Upper lobe of right lung (tissue), 1 donor: ENCODE measurements at places on chromosomes 16 and 17. TPM values are rescaled to one million over a fixed set of nuclear protein-coding genes. Genes with fewer than 3 reads are reported as not detected.

RAD51C gene
- total RNA-seq: 15.3 TPM

CMTM2 gene
- total RNA-seq: 3.1 TPM

DNA sequence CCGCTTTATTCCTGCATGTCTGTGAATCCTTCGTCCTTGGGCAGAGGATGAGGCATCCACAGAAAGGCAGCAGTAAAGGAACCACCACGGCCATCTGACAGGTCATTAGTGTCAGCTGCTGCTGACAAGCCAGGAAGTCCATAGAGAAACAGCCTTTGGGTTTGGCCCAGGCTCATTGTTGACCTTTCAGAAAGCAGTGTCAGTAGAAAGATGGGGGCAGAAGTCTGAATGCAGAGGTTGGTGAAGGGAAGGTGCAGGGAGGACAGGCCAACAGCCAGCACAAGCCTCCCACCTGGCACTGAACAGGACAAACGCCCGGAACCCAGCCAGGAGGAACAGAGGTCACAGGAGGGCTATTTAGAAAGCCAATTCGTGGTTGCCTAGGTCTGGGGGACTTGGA lies 105.8 kb downstream of the VAT1L start:
- no peaks in the 10 kb centered on the region for H3K4me1 ChIP-seq
- H3K27me3 ChIP-seq: no peaks in the 10 kb centered on the region
- no peak overlapping the region for H3K27ac ChIP-seq

HOXB6 gene
- 4.9 TPM for total RNA-seq

DNA sequence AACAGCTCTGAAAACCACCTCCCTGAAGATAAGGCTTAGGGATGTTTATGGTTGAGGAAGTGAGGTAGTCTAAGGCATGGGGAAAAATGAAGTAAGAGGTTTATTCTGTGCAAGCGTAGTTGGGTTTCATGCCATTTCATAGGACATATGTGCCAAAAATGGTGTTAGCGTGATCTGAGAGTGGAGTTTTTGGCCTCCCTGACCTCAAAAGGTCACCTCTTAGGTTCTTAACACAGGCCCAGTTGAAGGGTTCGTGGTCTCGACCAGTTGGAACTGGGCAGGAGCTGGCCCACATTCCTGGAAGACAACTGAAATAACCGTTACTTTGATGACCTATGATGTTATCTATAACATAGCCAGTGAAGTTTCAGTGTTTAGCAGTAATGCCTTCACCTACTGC lies 57.0 kb downstream of the MRTFB start:
- H3K4me3 ChIP-seq: no peak overlapping the region
- H3K4me1 ChIP-seq: no peaks in the 10 kb centered on the region
- H3K36me3 ChIP-seq: no peaks in the 10 kb centered on the region
- no peak for DNase-seq

- H3K27ac ChIP-seq: no peak overlapping the region
- DNase-seq: no peak
- no peaks in the 10 kb centered on the region for H3K4me1 ChIP-seq
- H3K36me3 ChIP-seq: no peaks in the 10 kb centered on the region
- H3K4me3 ChIP-seq: no peak overlapping the region
- H3K27me3 ChIP-seq: no peaks in the 10 kb centered on the region
These were observed 87.0 kb upstream of the FBXO47 start for GRCh38 chr17:39054111-39054645.

CD300E gene
- total RNA-seq: 6.5 TPM

- no peaks in the 10 kb centered on the region for H3K36me3 ChIP-seq
- no peak overlapping the region for H3K4me3 ChIP-seq
- no peaks in the 10 kb centered on the region for H3K4me1 ChIP-seq
- no peak for DNase-seq
- H3K27me3 ChIP-seq: no peaks in the 10 kb centered on the region
These were observed 36.7 kb upstream of the ERCC4 start for GRCh38 chr16:13883276-13883675.

DNA sequence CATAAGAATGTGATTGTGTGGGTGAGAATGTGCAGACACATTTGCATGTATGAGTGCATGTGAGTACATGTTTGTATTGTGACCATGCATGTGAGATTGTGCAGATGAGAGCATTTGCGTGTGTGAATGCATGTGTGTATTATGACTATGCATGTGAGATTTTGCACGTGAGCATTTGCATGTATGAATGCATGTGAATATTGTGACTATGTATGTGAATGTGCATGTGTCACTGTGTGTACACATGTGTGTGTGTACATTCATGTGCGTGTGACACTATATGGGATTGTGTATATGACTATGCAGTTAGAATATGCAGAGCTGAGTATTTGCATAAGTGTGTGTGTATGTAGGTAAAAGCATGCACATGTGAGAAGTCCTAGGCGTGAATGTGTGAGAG lies 381.3 kb upstream of the MAF start:
- no peaks in the 10 kb centered on the region for H3K36me3 ChIP-seq
- DNase-seq: no peak
- no peaks in the 10 kb centered on the region for H3K27me3 ChIP-seq
- no peak overlapping the region for H3K27ac ChIP-seq
- H3K4me1 ChIP-seq: no peaks in the 10 kb centered on the region
- H3K4me3 ChIP-seq: no peak overlapping the region

GRCh38 chr16:17362183-17362582 lies 108.6 kb downstream of the XYLT1 start:
- H3K27ac ChIP-seq: no peak overlapping the region
- peaks cover 65% of the 10 kb centered on the region for H3K4me1 ChIP-seq
- H3K36me3 ChIP-seq: no peaks in the 10 kb centered on the region
- H3K4me3 ChIP-seq: no peak overlapping the region

DNA sequence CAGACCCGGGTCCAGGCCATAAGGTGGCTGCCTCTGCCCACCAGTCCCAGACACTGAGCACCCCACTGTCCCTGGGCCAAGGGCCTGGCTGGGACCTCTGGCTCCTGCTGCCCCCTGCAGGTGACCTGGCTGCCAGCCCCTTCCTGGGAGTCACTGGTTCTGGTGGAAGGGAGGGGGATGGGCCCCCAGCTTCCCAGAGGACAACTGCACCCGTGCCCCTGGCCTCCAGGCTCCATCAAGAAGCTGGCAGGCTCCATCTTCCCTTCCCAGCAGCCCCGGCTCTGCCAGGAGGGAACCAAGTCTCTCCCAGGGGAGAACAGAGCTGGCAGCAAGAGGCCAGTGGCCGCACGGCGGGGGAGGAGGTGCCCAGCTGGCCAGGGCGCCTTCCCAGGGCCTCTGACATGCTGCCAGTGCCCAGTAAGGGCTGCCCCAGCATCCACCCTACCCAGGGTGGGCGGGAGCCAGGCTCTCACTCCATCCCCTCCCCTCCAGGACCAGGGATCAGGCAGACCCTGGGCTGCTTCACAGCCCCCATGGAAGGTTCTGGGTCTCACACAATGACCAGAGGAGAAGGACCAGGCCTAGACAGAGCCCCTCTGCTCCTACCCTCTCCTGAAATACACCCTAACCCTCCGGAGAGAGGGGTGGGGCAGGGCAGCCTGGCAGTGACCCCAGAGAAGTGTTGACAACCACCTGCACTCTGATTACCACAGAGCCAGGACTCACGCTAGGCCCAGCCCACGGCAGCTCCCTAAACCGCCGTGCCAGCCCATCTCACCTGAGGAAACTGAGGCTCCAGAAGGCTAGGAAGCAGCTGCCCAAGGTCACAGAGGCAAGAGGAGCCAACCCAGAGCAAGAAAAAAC lies 3.6 kb downstream of the CLUH start:
- H3K4me1 ChIP-seq: peaks cover 42% of the 10 kb centered on the region
- peak overlapping the region; percentile 60 for H3K27ac ChIP-seq
- H3K36me3 ChIP-seq: peaks cover 14% of the 10 kb centered on the region
- no peak overlapping the region for H3K4me3 ChIP-seq
